Aorta (tissue), 5 donors: ENCODE measurements at places on chromosomes 12 and 14.
A peak's percentile ranks its signal among the peaks of the same experiment; 100 is the strongest.

- no peak for DNase-seq
Measured at GRCh38 chr14:95828649-95829265, 47.9 kb upstream of the TUNAR start.

- no peak for DNase-seq
Measured at GRCh38 chr12:4120316-4120917, 153.1 kb upstream of the CCND2 start.

GRCh38 chr12:115511986-115512711 lies 765.3 kb downstream of the MED13L start:
- no peak for DNase-seq

- DNase-seq, result no peak
Measured at GRCh38 chr12:54958048-54958658, 26.4 kb downstream of the TESPA1 start.

GRCh38 chr12:89155826-89156225 lies 196.5 kb downstream of the DUSP6 start:
- no peak for DNase-seq

GRCh38 chr12:115137812-115138521 lies 454.0 kb upstream of the TBX3 start:
- no peak for DNase-seq

DNA sequence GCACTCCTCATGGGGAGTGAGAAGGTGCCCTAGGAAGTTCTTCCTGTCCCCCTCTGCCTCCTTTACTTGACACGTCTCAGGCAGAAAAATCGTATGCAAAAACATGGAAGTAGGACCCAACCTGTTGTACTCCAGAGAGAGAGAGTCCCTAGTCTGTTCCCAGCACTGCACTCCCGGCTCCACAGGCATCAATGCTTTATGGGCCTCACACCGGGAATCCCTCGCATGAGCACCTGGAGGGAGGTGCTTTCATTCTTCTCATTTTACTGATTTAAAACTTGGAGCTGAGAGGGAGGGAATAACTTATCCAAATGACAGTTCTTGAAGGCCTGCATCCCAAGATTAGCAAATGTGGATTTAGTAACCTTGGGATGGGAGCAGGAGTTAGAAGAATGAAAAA lies 1101.4 kb downstream of the BCL11B start:
- no peak for DNase-seq

DNA sequence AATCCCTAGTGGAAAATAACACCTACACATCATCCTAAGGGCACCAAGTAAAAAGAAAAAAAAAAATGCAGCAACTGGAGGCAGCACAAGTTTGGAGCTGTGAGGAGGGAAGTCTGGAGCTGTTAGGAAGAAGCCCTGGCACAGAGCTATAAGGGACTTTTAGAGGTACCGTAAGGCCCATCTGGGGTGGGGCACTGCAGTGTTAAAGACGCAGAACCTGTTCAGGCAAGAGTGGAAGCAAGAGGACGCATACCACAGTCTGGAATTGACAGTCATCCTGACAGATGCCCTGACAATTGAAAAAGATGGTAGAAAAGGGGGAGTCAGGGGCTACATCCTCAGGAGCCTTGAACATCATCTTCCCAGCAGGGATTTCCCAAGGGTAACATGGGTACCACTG lies 195.9 kb upstream of the PLEKHG7 start:
- no peak for DNase-seq

- no peak for DNase-seq
Measured at GRCh38 chr12:5390174-5390799, 41.6 kb upstream of the NTF3 start.

DNA sequence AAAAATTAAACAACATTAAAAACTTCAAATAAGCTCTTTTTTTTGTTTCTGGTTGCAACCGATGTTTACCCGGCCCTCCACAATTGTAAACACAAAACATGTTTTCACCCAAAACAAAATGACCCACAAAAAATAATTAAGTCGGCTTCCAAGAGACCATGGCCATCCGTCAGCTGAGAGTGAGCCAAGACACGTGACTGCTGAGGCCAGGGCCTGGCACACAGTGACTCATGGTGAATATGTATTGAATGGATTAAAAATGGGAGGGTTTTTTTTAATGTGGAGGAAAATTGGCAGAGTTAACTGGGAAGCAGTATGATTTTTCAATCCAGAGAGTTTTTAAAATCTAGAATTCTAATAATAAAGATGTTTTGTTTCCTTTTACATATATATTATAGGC lies 13.8 kb upstream of the CPNE8 start:
- no peak for DNase-seq

- DNase-seq, result no peak
Measured at GRCh38 chr12:89354612-89355067, 2.3 kb upstream of the DUSP6 start.

- DNase-seq, result peak; percentile 61
Measured at GRCh38 chr12:81077686-81078441, at the start of gene ACSS3. ACSS3 (plus strand) TSS chr12:81078079; CDS start chr12:81078121, 42 bp downstream.

DNA sequence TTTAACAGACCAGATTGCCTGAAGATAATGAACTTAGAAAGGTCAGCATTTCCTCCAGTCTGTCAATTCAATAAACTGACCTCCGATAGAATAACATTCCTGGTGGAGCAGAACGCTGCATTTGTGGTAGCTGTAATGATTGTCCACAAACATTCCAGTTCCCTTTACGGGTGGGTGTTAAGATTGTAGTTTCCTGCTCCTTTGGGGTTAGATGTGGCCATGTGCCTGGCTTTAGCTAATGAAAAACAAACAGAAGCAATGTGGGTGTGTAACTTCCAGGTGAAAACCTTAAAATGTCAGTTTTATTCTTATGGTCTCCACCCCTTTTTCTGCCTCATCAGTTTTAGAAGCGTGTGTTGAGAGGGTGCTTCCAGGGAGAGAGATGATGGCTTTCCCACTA lies 217.3 kb upstream of the CRY1 start:
- DNase-seq, result no peak

DNA sequence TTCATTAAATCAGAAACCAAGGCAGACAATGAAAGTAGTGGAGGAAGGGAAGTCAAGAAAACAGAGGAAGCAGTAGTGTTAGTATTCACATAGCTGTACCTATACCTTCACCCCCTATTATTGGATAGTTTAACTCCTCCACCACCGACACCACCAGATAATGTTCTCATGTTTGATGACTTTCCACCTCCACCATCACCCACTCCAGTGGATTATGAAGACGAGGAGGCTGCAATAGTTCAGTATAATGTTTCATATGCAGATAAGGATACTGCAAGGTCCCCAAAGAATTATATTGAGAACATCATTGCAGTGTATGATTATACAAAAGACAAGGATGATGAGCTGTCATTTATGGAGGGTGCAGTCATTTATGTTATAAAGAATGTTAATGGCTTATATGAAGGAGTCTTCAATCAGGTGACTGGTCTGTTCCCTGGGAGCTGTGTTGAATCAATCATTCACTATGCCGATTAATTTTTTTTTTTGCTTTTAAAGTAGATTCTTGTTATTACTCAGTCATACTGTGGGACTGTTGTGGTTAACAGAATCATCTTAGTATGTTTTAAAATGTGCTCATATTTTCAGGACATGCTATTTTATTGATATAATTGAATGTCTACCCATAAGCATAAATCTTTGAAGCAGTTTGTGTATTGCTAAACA lies 32.2 kb upstream of the KTN1 start:
- no peak for DNase-seq

DNA sequence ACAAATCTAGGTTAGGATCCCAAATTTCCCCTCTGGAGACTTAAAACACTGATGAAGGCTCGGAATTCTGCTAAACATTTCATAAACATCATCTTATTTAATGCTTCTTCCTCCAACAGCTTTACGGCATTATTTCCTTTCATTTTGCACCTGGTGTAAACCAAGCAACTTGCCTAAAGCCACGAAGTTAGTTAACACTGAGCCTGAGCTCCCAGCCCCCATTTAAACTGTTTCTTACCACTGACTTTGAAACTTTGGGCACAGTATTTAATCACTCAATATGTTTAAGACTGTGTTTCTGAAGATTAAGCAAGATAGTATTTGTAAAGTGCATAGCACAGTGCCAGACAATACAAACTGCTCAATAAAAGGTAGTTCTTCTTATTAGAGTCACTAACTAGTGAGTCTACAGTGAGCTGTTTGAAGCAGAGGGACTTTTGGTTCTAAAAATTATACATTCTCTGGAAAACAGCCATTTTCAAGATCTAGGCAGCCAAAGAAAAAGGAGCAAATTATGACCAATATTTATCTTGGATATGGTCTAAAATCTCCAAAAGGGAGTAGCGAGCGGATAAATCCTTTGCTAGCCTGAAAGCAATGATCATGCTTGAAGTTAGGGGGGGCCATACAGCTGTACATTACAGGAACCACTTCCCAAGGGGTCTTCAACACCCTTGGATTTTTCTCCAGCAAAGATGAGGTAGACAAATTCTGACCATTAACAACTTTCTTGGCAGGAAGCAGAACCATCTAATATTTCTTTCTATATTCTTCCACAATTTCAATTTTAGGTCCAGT lies 4.0 kb downstream of the EGLN3 start:
- no peak for DNase-seq

GRCh38 chr12:116727261-116727660 lies 10.6 kb downstream of the SPRING1 start:
- DNase-seq, result no peak

- peak; percentile 70 for DNase-seq
Measured at GRCh38 chr12:79451978-79452377, 238.8 kb downstream of the PAWR start.

- DNase-seq, result peak; percentile 62
Measured at GRCh38 chr12:62192180-62192902, 67.9 kb upstream of the USP15 start.

- no peak for DNase-seq
Measured at GRCh38 chr12:46073321-46073720, 82.9 kb upstream of the SCAF11 start.

GRCh38 chr14:21313512-21313911 lies 33.6 kb downstream of the RPGRIP1 start:
- DNase-seq, result no peak

GRCh38 chr14:22487941-22488340 lies 101.1 kb downstream of the DAD1 start:
- DNase-seq, result no peak

DNA sequence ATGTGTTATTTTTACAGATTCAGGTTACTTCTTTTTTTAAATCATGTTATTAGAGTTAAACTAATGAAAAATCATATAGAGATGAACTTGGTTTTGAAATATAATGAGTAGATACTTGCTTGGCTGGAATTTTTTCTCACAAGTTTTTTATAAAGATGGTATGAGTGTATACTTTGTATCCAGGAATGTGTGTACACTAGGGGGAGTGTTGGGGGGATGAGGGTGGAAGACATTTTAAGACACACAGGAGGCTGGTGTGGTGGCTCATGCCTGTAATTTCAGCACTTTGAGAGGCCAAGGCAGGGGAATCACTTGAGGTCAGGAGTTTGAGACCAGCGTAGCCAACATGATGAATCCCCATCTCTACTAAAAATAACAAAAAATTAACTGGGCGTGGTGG lies 23.2 kb downstream of the PPM1A start:
- DNase-seq, result no peak
